GM23338 (cell line): ENCODE measurements at places on chromosomes 3 and 15. TPM values are rescaled to one million over a fixed set of nuclear protein-coding genes. Genes with fewer than 3 reads are reported as not detected.
A peak's percentile ranks its signal among the peaks of the same experiment; 100 is the strongest.

DNA sequence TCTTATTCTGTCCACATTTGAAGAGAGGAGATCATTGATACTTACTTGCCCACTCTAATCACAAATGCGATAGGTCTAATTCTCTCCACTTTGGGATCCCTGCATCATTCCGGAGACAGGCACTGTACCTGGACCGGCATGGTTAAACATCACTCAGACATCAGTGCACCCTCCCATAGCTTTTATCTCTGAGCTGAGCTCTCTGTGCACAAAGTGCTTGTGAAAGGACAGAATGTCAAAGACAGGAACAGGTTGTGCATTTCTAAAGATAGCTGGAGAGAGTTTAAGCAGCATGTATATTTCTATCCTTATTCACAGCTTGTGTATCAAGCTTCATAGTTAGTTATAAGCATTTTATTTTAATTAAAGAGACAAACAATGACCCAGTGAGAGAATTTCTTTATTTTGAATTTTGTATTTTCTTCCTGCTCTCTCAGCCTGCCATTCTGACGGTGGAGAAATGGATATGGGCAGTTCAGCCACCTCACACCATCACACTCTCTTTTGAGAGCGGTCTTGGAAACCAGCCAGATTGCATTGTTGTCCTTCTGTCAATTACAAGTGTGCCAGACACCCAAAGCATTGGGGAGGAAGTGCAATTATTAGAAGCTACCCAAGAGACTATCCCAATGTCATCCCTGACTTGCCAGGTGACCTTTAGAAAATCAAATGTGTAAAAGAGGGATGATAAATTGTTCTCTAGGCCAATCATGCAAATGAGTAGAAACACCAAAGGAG lies 65.2 kb upstream of the CHL1 start:
- H3K36me3 ChIP-seq = no peaks in the 10 kb centered on the region
- H3K4me3 ChIP-seq = no peak overlapping the region
- H3K27me3 ChIP-seq = no peaks in the 10 kb centered on the region
- no peak for DNase-seq
- H3K27ac ChIP-seq = no peak overlapping the region

DNA sequence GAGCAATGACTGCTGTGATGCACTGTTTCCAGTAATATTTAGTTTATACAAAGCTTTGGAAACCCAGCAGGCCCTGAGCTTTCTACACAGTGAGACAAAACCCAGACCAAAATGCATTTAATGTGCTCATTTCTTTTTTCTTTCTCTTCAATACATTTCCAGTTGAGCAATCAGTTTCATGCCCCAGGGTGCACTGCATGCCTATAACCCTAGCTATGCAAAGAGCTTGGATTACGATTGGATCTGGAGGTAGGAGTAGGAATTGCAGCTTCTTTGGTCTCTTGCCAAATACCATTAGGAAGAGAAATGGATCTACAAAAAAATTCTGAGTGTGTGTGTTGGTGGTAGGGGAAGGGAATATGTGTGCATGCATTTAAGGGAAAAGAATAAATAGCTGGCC lies 1001.4 kb downstream of the SQOR start:
- H3K27ac ChIP-seq = no peak overlapping the region
- no peaks in the 10 kb centered on the region for H3K4me1 ChIP-seq
- no peak overlapping the region for H3K4me3 ChIP-seq
- no peaks in the 10 kb centered on the region for H3K27me3 ChIP-seq
- DNase-seq = peak; percentile 59
- H3K36me3 ChIP-seq = no peaks in the 10 kb centered on the region

- peak overlapping the region; percentile 27; the same call in 1 of the 2 replicates for H3K27ac ChIP-seq
- no peaks in the 10 kb centered on the region for H3K36me3 ChIP-seq
- peak; percentile 47 for DNase-seq
- no peaks in the 10 kb centered on the region for H3K27me3 ChIP-seq
- H3K4me1 ChIP-seq = peaks cover 67% of the 10 kb centered on the region
- no peak overlapping the region for H3K4me3 ChIP-seq
Measured at GRCh38 chr3:41365973-41366372, 166.7 kb downstream of the CTNNB1 start.

- no peaks in the 10 kb centered on the region for H3K4me1 ChIP-seq
- no peak for DNase-seq
- H3K36me3 ChIP-seq = no peaks in the 10 kb centered on the region
- H3K27ac ChIP-seq = no peak overlapping the region
- H3K27me3 ChIP-seq = no peaks in the 10 kb centered on the region
Measured at GRCh38 chr15:65059369-65059750, 8.4 kb downstream of the RASL12 start.

- no peak for DNase-seq
- H3K27ac ChIP-seq = no peak overlapping the region
- H3K36me3 ChIP-seq = no peaks in the 10 kb centered on the region
- H3K27me3 ChIP-seq = no peaks in the 10 kb centered on the region
Measured at GRCh38 chr3:124671106-124671505, 59.1 kb upstream of the UMPS start.

DNA sequence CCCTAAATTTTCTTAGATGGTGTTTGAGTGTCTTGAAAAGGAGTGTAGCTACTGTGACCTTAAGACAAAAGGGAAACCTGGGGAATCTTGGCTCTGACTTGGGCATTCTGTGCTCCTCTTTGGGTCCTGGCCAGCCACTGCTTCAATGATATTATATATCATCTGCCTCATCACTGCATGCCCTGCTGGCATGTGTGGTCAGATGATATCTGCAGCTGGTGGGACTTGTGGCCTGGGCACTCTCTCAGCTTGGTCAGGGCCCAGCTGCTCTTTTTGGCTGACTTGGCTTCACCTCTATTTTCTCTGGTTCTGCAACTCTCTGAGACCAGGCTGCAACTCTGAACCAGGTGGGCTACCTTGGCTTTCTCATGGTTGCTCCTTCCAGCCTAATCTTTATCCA lies 446.1 kb upstream of the RARB start:
- H3K27ac ChIP-seq = no peak overlapping the region
- no peaks in the 10 kb centered on the region for H3K4me1 ChIP-seq
- H3K36me3 ChIP-seq = no peaks in the 10 kb centered on the region
- H3K4me3 ChIP-seq = no peak overlapping the region

DNA sequence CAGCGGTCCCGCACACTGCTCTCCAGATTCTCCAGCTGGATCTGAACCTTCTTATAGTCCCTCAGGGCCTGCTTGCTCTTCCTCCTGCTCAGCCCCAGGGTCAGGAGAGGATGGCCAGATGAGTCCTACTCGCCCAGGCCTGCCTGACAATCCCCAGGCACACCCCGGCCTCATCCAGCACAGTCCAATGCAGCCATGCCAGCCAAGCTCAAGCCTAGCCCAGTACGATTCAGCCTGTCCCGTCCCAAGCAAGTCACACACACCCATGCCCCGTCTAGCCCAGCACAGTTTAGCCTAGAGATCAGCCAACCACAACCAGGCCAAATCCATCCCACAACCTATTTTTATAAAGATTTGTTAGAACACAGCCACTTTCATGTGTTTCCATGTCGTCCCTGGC lies 16.8 kb downstream of the PLXNB1 start:
- H3K4me3 ChIP-seq = no peak overlapping the region
- no peak for DNase-seq

DNA sequence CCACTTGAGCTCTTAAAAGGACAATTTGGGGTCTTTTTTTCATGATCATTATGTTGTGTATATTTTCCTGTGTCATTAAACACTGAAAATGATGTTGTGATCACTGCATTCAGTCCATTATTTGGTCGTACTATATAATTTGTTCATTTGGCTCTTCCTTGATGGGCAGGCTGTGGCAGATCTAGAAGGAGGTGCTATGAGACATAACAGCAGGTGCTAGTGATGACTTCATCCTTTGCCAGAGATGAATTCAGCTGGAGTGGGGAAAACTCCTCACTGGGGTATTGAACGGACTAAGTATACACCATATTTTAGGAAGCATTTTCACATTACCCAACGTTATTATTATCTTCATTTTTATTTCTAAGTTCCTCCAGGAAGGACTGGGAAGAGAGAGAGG lies 12.0 kb downstream of the CMTM7 start:
- no peaks in the 10 kb centered on the region for H3K27me3 ChIP-seq
- no peak overlapping the region for H3K4me3 ChIP-seq
- H3K36me3 ChIP-seq = no peaks in the 10 kb centered on the region
- no peak for DNase-seq
- peaks cover 44% of the 10 kb centered on the region for H3K4me1 ChIP-seq
- no peak overlapping the region; the same call in 1 of the 2 replicates for H3K27ac ChIP-seq

DNA sequence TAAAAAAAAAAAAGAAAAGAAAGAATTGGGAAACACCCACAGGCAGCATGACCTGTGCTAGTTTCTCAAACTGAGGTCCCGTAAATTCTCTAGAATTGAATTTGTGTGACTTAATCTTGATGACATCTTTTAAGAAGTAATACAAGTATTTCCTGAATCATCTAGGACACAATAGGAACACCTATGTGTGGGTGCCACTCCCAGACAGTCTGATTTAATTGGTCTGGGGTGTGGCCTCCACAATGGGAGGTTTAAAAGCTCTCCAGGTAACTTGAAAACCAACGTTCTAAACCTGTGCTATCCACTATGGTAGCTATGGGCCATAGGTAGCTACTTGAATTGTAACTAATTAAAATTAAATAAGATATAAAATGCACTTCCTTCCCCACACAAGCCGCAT lies 28.1 kb downstream of the CFAP92 start:
- no peaks in the 10 kb centered on the region for H3K4me1 ChIP-seq
- no peak overlapping the region for H3K27ac ChIP-seq
- H3K27me3 ChIP-seq = no peaks in the 10 kb centered on the region
- no peak for DNase-seq

GRCh38 chr15:60536314-60536713 lies 57.4 kb upstream of the ICE2 start:
- H3K27me3 ChIP-seq = no peaks in the 10 kb centered on the region
- H3K4me3 ChIP-seq = no peak overlapping the region
- DNase-seq = no peak
- no peak overlapping the region for H3K27ac ChIP-seq
- H3K4me1 ChIP-seq = peaks cover 36% of the 10 kb centered on the region

GRCh38 chr15:89777073-89777751 lies 1.1 kb downstream of the MESP2 start:
- H3K4me1 ChIP-seq = peaks cover 3% of the 10 kb centered on the region; the same call in 1 of the 2 replicates
- peak; percentile 40 for DNase-seq
- peak overlapping the region; percentile 55 for H3K4me3 ChIP-seq
- peaks cover 40% of the 10 kb centered on the region for H3K27me3 ChIP-seq
- no peaks in the 10 kb centered on the region for H3K36me3 ChIP-seq

DNA sequence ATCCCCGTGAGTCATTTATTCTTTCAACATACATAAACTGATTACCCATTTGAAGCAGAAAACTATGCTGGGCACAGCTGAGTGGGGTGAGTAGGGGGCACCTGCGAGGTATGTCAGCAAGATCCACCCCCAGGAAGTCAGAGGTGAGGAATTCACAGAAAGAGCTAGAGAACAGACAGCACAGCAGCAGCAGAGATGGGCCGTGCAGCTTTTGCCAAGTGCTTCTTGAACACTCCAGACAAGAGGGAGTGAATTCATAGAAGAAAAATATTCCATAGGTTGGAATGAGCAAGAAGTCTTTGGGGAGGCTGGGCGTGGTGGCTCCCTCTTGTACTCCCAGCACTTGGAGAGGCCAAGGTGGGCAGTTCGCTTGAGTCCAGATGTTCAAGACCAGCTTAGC lies 9.4 kb upstream of the ADCY5 start:
- no peak for DNase-seq
- H3K4me3 ChIP-seq = no peak overlapping the region
- H3K36me3 ChIP-seq = no peaks in the 10 kb centered on the region
- peaks cover 25% of the 10 kb centered on the region for H3K4me1 ChIP-seq
- no peak overlapping the region for H3K27ac ChIP-seq
- H3K27me3 ChIP-seq = no peaks in the 10 kb centered on the region

DNA sequence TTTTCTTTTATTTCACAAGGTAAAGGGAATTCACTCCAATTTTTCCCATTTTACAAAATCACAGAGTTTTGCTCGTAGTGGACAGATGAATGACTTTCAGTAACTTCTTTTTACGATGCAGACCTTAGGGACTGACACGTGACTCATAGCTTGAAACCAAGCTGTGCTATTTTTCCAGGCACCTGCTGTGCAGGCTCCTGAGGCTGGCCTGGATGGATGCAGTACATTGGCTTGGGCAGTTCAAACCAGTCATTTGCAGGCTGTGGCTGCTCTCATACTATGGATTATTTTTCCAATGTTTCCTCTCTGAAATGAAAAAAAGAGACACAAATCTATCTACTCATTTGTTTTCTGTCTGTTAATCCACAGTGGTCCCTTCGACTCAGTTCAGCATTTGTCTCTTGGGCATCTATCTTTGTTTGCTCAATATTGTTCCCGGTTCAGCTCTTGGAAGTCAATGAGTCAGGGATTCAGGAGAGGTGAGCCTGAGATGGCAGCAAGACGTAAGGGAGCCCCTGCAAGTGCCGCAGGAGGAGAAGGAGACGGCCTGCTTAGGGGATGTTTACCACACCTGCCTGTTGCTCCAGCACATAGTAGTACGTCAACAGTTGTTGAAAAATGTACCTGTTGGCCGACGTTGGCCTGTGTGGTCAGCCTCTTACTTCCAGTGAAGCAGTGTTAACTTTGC lies 92.8 kb downstream of the SV2B start:
- no peak overlapping the region for H3K4me3 ChIP-seq
- no peaks in the 10 kb centered on the region for H3K4me1 ChIP-seq
- H3K36me3 ChIP-seq = no peaks in the 10 kb centered on the region
- no peak overlapping the region for H3K27ac ChIP-seq
- no peak for DNase-seq

DNA sequence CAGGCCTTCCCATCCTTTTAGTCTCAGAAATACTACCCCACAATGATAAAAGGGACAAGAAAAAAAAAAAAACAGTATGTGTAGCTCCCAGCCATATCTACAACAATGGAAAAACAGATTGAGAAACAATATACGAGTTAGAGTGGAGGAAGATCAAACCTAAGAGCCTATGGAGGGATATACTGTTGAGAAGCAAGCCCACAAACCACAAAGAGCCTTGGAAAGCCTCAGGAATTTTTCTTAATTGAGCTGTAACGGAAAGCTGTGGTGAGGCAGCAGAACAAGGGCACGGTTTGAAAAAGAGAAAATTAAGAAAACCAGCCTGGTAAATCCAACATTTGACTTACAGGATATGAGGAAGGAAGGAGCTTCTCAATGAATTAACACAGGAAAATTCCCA lies 21.4 kb downstream of the KPNA1 start:
- H3K36me3 ChIP-seq = peaks cover 5% of the 10 kb centered on the region; the same call in 1 of the 2 replicates
- no peak overlapping the region for H3K4me3 ChIP-seq
- H3K27me3 ChIP-seq = no peaks in the 10 kb centered on the region
- DNase-seq = no peak
- peaks cover 22% of the 10 kb centered on the region for H3K4me1 ChIP-seq

DNA sequence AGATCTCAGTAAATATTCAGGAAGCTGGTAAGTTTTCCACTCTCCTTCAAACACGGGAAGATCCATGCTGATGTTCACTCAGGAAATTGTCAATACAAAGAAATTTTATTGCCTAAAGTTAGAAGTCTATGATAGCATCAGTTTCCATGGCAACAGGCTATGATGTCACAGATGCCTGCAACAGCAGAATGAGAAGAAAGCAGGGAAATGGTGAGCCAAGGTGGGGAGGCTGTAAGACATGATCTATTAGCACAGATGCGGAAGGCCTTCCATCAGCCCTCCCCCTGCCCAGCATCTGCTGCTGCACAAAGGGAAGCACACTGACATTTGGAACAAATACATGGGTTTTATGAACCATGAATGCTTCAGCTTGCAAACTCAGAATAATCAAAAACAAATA lies 28.6 kb downstream of the EPHB1 start:
- H3K27me3 ChIP-seq = no peaks in the 10 kb centered on the region
- H3K4me1 ChIP-seq = no peaks in the 10 kb centered on the region
- H3K4me3 ChIP-seq = no peak overlapping the region
- no peak overlapping the region for H3K27ac ChIP-seq
- DNase-seq = no peak
- no peaks in the 10 kb centered on the region for H3K36me3 ChIP-seq

Gene CLSTN2
- 0.83 and 0.89 TPM in 2 replicates for total RNA-seq

Gene KAT2B
- total RNA-seq = 1.7 and 4.4 TPM in 2 replicates

Gene CRABP1
- 127 and 156 TPM in 2 replicates for total RNA-seq

Gene FGD5
- total RNA-seq = 12.2 and 19.0 TPM in 2 replicates
